Glomerular endothelial cell (primary cell): ENCODE measurements at places on chromosomes 11 and 22. TPM values are rescaled to one million over a fixed set of nuclear protein-coding genes. Genes with fewer than 3 reads are reported as not detected.

GRCh38 chr22:20988573-20989322 lies 6.7 kb downstream of the LZTR1 start:
- DNase-seq, result no peak

- no peak for DNase-seq
Observed at GRCh38 chr22:46684706-46685105, 53.3 kb downstream of the CERK start.

DNA sequence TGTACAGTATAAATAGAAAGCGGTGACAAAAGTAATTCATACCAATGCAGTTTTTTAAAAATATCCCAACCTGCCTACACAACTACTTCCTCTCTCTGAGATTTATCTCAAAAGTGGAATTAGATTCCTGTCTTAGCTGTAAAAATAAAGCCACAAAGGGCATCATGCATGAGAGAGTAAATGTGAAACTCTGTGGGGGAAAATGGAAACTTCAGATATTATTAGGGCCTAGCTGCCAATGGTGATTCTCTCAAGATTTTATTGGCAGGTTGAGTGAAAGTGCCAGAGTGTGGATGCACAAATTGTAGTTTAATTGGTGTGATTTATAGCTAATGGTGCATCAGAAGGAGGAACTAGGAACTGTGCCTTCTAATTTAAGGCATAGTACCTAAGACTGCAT lies 356.9 kb upstream of the CCDC90B start:
- no peak for DNase-seq

The SLC6A5 gene
- total RNA-seq, result not detected in 2 replicates

GRCh38 chr11:2471048-2471803 lies 26.4 kb downstream of the KCNQ1 start:
- no peak for DNase-seq

DNA sequence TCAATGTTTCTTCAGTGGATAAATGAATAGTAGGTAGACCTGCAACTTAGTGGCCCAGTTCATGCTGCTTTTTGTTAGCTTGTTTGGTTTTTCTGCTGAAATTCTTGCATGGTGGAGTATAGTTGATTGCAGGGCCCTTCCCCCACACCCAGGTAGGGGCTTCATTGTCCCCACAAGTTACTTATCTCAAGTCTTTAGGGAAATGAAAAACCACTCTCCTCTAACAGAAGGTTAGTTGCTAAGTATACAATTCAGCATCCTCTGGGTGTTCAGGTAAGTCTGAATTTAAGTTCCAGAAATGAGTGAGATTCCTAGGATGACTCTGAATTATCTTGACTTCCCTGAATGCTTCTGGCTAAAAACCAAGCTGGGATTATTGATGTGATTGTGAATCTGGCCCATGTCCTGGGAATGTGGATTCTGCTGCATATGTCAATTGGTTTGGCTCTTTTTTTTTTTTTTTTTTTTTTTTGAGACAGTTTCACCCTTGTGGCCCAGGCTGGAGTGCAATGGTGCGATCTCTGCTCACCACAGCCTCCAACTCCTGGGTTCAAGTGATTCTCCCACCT lies 40.3 kb downstream of the BCL2L13 start:
- no peak for DNase-seq

The INS gene
- total RNA-seq, result not detected in 2 replicates

DNA sequence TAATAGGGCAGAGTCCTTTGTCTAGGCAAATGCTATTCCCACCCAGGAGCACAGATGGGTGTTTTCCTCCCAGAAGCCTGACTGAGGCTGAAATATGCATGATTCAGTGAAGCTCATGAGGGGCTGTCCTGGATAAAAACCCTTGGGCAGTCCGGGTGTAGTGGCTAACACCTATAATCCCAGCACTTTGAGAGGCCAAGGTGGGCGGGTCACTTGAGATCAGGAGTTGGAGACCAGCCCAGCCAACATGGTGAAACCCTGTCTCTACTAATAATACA lies 48.6 kb upstream of the LMO2 start:
- DNase-seq, result no peak

- DNase-seq, result no peak
Observed at GRCh38 chr11:102320188-102320587, 2.9 kb downstream of the BIRC3 start.

DNA sequence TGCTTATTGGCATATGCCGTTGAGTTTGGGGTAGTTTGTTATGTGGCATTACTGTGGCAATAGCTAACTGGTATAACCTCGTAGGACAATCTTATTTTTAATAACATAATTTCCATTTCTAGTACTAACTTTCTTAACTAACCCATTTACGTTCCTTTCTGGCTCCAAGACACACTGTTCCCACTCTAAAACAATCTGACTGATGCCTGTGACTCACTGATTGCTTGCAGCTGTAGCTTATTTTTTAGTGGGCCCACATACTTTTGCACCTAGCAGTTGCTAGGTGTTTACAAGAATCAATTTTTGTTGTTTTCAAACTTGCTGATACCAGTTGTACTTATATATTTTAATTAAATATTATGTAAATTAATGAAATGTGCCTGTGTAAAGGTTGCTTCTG lies 52.2 kb downstream of the FAT3 start:
- no peak for DNase-seq

DNA sequence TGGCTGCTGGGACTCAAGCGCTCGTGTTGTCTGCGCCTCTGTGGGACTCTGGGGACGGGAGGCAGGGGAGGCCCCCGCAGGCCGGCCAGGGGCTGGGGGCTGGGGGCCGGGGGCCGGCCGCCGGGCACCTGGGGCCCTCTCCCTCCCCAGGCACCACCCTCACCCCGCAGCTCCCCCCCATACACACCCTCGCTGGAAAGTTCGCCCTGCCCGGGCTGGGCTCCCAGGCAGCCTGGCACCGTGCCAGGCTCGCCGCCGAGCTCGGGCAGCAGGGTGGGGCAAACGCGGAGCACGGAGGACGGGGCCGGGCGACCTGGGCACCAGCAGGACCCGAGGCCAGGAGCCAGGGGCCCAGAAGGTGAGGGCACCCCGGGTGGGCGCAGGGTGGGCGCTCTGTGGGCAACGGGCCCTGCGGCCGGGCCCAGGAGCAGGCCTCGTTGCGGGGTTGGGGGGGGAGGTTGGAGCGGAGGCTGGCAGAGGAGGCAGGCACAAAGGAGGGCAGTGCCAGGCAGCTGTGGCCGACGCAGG lies 76.7 kb upstream of the WNT7B start:
- no peak for DNase-seq

The IGSF22 gene
- 0.06 TPM in 1 of 2 replicates, not detected in the other for total RNA-seq

DNA sequence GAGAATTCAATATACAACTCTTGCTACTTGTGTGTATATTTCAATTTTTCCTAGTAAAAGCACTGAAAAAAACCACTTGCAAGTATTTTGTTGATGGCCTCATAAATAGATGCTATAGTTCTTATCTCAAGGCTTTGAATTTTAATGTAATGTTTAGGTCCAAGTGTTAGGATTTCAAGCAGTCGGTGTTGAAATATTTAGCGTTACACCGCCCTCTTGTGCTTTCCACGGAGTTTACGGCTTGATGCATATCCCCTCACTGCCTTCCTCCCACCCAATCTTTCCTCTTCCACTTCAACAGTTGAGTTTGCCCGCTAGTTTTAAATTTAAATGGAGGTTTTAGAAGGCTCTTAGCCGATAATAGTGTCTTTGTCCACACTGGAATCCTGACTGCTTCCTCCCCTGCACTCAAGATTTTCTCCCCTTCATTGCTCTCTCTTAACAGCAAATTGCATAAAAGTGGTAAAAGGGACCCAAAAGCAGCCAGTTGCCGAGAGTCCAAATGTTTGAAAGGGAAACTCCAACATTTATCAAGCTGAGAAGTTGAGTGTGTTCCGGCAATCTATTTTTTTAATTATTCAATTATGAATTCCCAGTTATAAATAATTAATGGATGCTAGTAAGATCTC lies 25.9 kb upstream of the HTATIP2 start:
- DNase-seq, result no peak

The RAB39A gene
- not detected in 2 replicates for total RNA-seq

The GRM5 gene
- 0.05 and 0.47 TPM in 2 replicates for total RNA-seq

DNA sequence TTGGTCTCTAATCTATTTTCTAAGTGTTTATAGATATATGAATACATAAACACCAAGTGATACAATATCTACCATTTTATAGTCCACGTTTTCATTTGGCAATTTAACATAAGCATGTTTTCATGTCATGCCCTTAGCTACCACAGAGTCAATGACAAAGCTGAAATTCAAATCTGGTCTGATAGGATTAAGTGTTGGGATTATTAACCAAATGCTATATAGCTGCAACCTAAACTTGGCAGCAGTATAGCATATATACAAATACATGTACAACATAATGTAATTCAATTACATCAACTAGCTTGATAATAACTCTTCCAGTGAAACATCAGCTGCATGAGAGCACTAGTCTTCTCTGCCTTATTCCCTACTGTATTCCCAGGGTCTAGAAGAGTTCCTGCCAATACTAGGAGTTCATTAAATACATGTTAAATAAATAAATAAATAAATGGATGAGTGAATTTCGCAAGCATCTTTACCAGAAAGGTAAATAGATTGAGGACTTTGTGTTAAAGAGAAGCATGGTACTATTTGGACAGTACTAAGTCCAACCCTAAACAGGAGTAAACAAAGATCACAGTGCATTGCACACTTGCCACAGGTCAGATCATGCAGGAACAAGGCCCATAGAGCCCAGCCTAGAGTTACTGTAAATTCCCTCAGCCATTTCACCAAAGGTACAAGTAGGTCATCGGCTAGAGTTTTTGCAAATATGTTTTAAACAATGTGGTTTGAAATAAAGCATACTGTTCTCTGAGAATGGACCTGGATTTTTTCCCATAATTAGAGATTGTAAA lies 12.8 kb downstream of the SAA4 start:
- DNase-seq, result no peak

DNA sequence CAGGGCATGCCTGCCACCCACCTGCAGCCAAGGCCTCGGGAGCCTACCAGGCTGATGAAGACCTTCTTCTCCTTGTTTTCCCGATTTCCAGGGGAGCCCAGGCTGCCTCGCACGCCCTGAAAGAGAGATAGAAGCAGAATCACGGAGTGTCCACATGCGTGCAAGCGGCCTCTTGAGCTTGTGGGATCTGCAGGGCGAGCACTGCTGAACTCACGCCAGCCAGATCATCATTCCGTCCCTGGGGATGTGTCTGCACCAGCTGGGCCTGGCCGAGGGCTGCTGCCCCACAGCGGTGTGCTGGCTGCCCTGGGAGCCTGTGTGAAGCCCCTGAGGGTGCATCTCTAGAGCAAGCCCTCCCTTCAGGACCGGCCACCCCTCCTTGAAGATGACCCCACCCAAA lies 17.9 kb downstream of the USH1C start:
- no peak for DNase-seq

- DNase-seq, result no peak
Observed at GRCh38 chr11:19592842-19593241, 119.8 kb upstream of the NAV2 start.

- DNase-seq, result no peak
Observed at GRCh38 chr11:77866336-77866735, 45.4 kb downstream of the AAMDC start.

DNA sequence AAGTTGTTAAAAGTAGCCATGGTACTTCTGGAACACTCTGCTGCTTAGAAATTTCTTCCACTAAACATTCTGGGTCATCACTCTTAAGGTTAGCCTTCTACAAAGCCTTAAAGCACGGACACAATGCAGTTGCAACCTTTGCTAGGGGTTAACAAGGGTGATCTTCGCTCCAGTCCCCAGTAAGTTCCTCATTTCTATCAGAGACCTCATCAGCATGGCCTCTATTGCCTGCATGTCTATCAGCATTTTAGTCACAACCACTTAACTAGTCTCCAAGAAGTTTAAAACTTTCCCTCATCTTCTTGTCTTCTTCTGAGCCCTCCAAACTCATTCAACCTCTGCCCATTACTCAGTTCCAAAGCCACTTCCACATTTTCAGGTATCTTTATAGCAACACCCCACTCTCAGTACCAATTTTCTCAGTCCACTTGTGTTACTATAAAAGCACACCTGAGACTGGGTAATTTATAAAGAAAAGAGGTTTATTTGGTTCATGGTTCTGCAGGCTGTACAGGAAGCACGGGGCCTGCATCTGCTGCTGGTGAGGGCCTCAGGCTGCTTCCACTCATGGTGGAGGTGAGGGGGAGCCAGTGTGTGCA lies 48.7 kb upstream of the TH start:
- no peak for DNase-seq

The TIMM10B gene
- total RNA-seq, result 15.5 and 30.4 TPM in 2 replicates

GRCh38 chr11:61447601-61448551 lies 18.0 kb downstream of the SDHAF2 start:
- DNase-seq, result no peak

The MB gene
- not detected in 2 replicates for total RNA-seq

GRCh38 chr11:4637662-4638047 lies 378 bp downstream of the OR51D1 start:
- DNase-seq, result no peak

The HMGXB4 gene
- total RNA-seq, result 14.9 and 17.0 TPM in 2 replicates

DNA sequence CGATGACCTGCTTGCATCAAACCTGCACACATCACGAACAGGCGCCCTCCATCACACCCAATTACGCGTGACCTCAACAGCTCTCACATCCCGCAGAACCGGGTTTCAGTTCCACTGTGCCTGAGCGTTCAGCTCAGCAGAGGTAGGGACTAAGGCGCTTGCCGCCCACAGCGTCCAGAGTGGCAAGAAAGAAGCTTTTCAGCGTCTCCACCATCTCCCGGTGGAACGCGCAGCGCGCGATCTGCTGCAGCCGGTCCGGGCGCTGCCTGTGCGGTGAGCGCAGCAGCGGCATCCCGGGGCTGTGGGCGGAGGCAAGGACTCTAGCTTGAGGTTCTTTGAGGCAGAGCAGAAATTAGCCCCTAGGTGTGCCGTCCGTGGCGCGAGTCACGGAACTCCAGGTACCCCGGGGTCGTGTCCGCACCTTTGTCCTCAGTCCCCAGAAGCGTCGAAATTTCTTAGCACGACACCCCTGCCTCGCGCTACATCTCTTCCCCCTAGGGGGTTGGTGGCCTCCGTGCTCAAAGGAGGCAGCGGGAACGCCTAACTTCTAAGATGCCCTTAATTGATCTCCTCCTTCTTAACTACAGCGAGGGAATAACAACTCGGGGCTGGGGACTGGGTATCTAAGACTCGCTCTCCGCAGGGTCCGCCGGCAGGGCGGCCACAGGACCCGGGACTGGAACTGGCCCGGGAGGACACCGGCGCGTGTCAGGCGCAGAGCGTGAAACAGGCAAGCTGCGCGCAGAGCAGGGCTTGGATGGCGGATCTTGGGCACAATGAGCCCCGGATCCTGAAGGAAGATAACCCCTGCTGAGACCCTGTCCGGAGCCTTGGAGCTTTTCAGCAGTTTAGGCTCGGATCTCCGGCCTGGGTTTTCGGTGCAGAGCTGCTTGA lies 1.7 kb upstream of the CALCA start:
- DNase-seq, result no peak

- DNase-seq, result peak; percentile 68
Observed at GRCh38 chr11:47523490-47524225, 29.3 kb downstream of the CELF1 start.

The CDC42EP2 gene
- total RNA-seq, result 48.0 and 56.5 TPM in 2 replicates

DNA sequence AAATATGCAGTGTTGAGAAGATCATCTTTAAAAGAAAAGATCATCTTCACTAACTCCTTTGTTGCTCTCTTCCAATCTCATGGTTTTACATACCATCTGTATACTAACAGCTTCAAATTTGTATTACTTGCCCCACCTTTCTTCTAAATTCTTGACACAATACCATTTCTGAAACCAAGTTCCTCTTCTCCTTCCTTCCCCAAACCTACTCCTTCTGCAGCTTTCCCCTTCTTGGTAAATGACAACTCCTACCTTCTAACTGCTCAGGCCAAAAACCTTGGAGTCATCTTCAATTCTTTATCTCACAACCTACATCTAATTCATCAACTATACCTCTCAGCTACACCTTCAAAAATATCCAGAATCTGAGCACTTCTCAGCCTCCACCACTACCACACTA lies 9.3 kb downstream of the PRCP start:
- DNase-seq, result no peak

The FGF19 gene
- not detected in 2 replicates for total RNA-seq
